Activated CD4-positive, CD25-positive, alpha-beta regulatory T cell (primary cell): ENCODE measurements at places on chromosomes 2 and 18.

DNA sequence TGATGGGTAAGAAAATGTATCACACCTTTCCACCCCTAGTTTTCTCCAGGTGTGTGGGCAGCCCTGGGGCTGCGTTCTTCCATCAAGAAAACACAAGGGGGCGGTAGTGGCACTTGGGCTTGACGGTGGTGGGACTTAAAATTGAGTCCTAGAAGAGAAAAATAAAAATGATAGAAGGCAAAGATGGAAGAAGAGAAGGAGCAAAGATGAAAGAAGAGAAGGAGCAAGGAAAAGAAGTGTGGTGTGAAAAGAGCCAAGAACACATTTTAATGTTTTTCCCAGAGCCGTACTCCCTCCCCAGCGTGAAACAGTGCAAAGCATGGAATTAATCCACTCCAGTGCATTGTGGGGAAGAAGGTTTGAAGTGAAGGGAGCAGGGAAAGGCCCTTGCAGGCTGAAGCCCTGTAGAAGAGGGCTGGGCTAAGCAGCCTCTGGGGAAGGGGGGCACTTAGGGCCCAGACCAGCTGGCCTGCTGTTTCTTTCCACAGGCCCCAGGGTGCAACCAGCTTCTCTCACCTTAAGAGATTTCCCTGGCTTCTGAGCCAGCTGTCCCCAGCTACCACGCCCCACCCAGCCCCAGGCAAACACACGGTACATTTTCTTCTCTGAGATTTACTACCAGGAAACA is 256.8 kb downstream of the RNF152 start:
- no peak for DNase-seq

GRCh38 chr2:149023091-149023490 is 15.4 kb upstream of the LYPD6B start:
- no peak for DNase-seq

GRCh38 chr2:17387591-17387990 is 130.6 kb downstream of the RAD51AP2 start:
- DNase-seq, result no peak

DNA sequence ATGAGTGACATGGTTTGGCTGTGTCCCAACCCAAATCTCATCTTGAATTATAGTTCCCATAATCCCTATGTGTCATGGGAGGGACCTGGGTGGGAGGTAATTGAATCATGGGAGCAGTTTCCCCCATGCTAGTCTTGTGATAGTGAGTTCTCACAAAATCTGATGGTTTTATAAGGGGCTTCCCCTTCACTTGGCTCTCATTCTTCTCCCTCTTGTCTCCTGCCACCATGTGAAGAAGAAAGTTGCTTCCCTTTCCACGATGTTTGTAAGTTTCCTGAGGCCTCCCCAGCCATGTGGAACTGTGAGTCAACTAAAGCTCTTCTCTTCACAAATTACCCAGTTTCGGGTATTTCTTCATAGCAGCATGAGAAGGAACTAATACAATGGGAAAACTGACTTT is 14.0 kb downstream of the DNAH7 start:
- DNase-seq, result no peak

- no peak for DNase-seq
Measured at GRCh38 chr2:55962915-55963314, 39.3 kb upstream of the EFEMP1 start.

GRCh38 chr2:100422320-100423055 is 5.0 kb upstream of the CHST10 start:
- DNase-seq, result no peak

DNA sequence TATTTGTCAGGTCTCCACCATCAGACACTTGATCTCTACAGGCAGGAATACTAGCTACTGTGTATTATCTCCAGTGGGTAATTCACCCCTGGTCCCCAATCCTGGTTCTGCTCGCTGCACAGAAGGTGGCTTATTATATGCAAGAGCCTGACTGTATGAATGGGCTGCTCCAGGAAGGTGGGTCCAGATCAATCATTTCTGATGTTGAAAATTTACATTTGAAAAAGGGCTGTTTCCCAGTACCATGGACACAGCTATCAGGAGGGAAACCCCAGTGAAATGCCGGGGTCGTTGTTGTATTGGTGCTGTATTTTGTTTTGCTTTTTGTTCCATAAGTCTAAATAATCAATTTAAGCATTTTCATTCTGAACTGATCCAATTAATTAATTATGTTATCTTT is 367.6 kb downstream of the RND3 start:
- no peak for DNase-seq

- no peak for DNase-seq
Measured at GRCh38 chr2:127079358-127079920, 27.5 kb downstream of the BIN1 start.
